Upper lobe of right lung (tissue), 1 donor: ENCODE measurements at places on chromosomes 1 and 21.

DNA sequence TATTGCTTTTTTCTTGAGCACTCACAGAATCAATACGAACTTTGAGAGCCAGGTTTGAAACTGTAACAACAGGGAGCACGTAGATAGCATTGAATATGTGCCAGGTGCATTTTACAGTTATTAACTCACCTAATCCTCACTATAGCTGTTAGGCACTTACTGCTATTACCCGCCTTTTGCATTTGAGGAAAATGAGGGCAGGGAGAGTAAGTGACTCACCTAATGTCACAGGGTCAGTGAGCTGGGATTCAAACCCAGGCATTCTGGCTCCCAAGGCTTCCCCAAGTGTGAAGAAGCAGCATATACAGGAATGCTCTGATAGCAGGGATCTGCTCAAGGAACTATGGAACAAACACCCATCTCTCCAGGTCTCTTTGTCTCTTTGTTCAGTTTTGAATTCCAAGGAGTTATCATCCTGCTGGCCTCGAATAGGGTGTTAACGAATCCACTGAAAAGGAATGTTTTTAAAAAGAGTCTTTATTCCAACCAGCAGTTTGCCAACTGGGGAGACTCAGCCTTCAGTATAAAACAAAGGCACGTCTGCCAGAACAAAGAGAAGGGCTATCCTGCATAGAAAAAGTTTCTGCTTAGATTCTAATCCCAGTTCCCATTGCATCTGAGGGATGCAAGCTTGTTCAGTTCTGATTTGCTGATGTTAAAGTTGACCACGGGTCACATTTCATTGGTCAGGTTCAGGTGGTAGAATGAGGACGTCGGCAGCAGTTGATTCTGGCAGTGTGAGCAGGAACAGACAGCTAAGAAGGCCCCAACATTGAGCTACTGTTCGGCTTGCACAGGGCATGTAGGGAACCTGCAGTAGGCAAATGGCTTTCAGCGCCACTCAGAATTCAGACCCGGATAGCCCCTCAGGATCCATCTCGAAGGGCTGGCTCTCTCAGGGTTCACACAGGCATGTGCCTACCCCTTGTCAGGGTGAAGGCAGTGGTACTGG lies 22.1 kb downstream of the TRIM67 start:
- H3K27me3 ChIP-seq = no peaks in the 10 kb centered on the region
- H3K4me3 ChIP-seq = no peak overlapping the region
- no peaks in the 10 kb centered on the region for H3K36me3 ChIP-seq
- no peak for DNase-seq

- H3K27me3 ChIP-seq = no peaks in the 10 kb centered on the region
- H3K36me3 ChIP-seq = no peaks in the 10 kb centered on the region
- no peak within 1 kb of the TSS for H3K4me3 ChIP-seq
- H3K4me1 ChIP-seq = no peaks in the 10 kb centered on the region
Observed at GRCh38 chr1:92075311-92075710, at the start of gene SETSIP. TSS of gene SETSIP (minus strand) at chr1:92075411. CDS start at chr1:92075411, 0 bp downstream.

- no peak overlapping the region for H3K4me3 ChIP-seq
- no peaks in the 10 kb centered on the region for H3K36me3 ChIP-seq
- H3K4me1 ChIP-seq = no peaks in the 10 kb centered on the region
Observed at GRCh38 chr1:55539652-55540512, 324.7 kb upstream of the USP24 start.

DNA sequence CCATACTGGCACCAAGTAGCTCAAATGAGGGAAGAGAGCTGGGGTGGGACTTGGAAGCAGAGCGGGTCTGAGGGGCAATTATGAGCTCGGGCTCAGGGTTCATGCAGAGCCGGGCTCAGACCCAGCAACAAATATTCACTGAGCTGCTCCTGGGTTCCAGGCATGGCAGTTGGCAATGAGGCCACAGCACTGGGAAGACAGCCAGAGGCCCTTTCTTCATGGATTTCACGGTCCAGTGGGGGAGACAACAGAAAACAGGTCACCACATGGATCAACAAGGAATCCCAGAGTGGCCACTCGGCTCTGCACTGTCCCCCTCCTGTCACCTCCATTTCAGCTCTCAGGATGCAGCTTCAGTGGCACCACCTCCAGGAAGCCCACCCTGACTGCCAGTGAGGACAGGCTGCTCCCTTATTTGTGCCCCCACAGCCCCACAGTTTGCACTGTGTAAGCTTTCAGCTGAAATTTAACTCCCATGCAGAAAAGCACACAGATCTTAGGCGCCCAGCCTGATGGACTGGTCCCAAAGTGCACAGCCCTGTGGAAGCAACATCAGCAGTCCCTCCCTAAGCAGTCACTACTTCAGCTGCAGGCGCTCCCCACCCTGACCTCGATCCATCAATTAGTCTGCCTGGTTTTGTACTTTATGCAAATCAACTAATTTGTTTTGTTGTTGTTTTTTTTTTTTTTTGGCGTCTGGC lies 22.4 kb downstream of the ARHGEF19 start:
- H3K27ac ChIP-seq = no peak overlapping the region
- H3K36me3 ChIP-seq = no peaks in the 10 kb centered on the region
- H3K4me3 ChIP-seq = no peak overlapping the region
- no peak for DNase-seq
- H3K27me3 ChIP-seq = no peaks in the 10 kb centered on the region

DNA sequence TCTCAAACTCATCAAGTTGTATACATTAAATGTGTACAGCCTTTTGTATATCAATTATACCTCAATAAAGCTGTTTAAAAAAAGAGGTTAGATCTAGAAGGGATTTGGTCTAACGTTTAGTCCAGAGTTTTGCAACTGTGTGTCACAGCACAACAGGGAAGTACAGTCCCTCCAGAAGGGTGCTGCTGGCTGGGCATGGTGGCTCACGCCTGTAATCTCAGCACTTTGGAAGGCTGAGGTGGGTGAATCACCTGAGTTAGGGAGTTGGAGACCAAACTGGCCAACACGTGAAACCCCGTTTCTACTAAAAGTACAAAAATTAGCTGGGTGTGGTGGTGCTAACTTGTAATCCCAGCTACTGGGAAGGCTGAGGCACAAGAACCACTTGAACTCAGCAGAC lies 78.3 kb upstream of the HAO2 start:
- H3K27ac ChIP-seq = no peak overlapping the region
- no peaks in the 10 kb centered on the region for H3K27me3 ChIP-seq
- H3K4me3 ChIP-seq = no peak overlapping the region
- no peak for DNase-seq
- no peaks in the 10 kb centered on the region for H3K36me3 ChIP-seq
- no peaks in the 10 kb centered on the region for H3K4me1 ChIP-seq

- H3K27me3 ChIP-seq = no peaks in the 10 kb centered on the region
- H3K27ac ChIP-seq = no peak overlapping the region
- peaks cover 11% of the 10 kb centered on the region for H3K36me3 ChIP-seq
- no peaks in the 10 kb centered on the region for H3K4me1 ChIP-seq
- DNase-seq = no peak
Observed at GRCh38 chr1:178023181-178023618, 53.3 kb upstream of the SEC16B start.
